Regular cardiac myocyte (primary cell): ENCODE measurements at places on chromosomes 1 and 21. TPM values are rescaled to one million over a fixed set of nuclear protein-coding genes. Genes with fewer than 3 reads are reported as not detected.

Gene MATN1
- 0.28 TPM in 1 of 2 replicates, not detected in the other for total RNA-seq

Gene GBP4
- 1.1 and 2.3 TPM in 2 replicates for total RNA-seq

Gene EXTL2
- 28.8 and 36.8 TPM in 2 replicates for total RNA-seq

Gene MAEL
- not detected in 2 replicates for total RNA-seq
